ENCODE measurements at places on chromosomes 12 and 14. TPM values are rescaled to one million over a fixed set of nuclear protein-coding genes. Genes with fewer than 3 reads are reported as not detected.

DNA sequence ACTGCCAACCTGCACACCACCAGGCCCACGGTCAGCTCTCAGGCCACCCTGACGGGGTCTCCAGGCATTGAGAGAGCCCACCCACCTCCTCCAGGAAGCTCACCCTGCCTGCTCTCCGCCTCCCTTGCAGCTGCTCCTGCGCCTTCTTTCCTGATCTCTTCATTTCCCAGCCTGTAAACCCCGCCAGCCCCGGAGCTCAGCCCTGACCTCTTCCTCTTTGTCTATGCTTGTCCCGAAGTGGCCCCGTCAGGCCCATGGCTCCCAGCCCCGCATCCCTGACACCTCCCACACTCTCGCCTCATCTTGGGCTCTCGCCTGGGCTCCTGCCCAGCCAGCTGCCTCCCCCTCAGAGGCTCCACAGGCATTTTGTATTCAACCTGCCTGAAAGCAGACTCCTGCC, 139.3 kb downstream of the CALM1 start:
- peak; percentile 51 for DNase-seq

- DNase-seq = no peak
Measured at GRCh38 chr12:106238146-106238545, 9.7 kb downstream of the CKAP4 start.

DNA sequence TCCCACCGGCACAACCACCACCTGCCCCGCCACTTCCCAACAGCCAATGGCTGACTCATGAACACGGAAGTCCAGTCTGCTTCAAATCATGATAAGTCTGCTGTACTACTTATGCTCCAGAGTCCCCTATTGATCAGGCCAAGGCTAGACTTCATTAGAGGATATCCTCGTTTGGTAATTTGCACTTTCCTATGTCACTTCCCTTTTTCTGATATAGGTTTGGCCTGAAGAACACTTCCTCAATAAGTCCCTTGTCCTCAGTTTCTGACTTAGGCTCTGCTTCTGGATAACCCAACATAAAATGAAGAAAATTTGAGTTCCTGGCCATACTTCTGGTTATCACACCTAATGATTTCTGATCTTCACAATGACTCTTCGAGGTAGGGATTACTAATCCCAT, 45.3 kb downstream of the IFNG-AS1 start:
- no peak for DNase-seq

DNA sequence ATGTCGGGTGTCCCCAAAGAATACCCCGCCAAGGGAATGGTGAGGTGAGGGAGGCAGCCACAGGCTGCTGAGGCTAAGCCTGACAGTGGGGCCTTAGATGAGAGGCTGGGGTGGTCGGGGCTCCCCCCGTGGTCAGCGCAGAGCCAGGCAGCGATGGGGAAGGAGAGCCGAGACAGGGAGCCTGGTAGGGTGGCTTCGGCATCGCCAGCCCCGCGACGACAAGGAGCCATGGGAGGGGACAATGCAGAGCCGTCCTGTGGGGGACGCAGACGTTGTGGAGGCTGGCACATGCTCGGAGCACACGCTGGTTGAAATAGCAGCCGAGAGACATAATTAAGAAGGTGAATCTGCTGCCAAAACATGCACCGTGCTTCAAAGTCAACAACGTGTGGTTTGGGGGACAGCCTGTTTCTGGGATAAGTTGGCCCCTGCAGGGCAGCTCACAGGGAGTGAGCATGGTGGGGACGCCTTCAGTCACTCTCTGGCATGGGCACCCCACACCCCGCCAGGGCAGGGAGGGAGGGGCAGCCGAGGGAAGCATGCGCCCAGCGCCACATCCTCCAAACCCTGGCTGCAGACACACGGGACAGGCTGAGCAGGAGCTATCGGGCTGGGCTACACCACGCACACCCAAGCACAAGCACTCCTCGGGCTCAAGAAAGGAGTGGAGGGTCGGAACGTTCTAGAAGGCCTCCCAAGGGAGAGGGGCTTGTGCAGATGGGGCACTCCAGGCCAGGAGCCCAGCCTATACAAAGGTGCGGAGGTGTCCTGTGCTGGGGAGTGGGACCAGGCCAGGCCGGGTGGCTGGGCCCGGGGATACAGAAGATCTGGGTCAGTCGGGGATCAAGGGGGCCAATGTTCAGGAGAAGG, 66.6 kb upstream of the C14orf180 start:
- DNase-seq = no peak

DNA sequence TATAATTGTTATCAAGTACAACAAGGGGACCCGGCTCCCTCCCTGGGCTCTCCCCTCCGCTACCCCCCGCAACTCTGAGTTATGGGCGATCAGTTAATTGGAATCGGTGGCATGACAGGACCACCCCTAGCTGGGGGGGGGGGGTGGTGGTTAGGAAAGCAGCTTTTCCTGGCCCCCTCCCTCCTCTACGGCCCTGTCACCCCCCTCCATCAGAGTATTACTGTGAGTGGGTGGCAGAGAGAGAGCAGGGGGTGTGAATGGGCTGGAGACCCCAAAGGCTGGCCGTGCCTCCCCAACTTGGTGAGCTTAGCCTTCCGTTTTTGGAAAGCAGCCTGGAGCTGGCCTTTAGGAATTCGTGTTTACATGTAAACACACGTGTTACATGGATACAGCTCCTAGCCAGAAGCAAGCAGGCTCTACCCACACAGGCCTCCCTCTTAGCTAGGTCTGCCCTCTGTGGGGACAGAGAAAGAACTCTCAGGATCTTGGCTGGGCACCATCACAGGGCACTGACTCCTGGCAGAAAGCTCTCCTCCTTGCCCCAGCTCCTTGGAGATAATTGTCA, 1.1 kb upstream of the HOXC4 start:
- no peak for DNase-seq

DNA sequence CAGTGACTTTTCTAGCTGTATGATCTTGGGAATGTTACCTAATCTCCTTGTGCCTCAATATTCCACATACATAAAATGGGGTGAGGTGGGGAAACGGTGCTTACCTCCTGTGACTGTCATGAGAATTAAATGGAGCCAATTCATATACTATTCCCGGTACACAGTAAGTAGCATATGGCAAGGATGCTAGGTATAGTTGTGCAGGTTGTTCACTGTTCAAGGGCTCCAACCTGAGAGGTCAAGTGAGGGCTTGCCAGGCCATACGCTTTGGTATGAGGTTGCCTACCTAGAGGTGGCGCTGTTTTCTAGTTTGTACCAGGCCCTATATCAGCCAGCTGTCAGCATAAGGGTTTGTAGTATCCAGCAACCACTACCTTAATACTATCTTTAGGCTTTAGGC, 3.6 kb upstream of the BATF start:
- no peak for DNase-seq

DNA sequence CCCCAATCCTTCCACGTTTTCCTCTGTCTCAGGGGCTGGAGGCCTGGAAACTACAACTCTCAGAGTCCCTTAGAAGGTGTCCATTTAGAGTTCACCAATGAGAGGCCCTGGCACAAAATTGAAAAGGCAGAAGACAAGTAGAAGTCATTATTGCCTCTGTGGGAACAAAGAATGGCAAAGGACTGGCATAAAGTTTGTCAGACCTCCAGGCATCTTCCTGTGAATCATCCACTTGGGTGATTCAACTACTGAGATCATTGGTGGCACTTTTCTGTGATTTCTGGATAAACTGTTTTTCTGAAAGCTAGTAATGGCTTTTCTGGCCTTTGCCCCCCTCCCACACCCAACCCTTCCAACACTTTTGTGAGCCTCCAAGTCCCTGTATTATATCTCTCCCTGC, 42.6 kb upstream of the C12orf42 start:
- no peak for DNase-seq

GRCh38 chr14:49615776-49616175, 4.7 kb downstream of the RPL36AL start:
- DNase-seq = no peak

GRCh38 chr12:53459097-53459496, 7.2 kb downstream of the PCBP2 start:
- DNase-seq = no peak

GRCh38 chr14:99034711-99035171, 237.3 kb downstream of the BCL11B start:
- no peak for DNase-seq

DNA sequence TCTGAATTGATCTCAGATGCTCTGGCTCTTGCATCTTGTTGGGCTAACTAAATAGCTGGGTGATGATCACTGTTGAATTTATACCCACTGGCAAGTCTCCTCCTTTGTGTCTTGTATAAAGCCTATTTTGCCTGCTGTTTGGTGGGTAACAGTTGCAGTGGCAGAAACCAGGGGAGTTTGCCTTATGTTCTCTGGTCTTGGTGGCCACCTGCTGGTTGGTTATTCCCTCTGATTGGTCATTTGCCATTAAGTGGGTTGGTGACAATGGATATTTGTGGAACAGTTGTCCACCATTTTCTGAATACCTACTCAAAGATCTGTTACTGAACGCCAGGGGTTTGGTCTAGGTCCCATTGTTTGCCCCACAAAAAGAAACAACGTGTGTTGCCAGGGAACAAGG, 52.1 kb downstream of the AVPR1A start:
- DNase-seq = no peak

The ASCL1 gene
- not detected for total RNA-seq

The SERPINA9 gene
- total RNA-seq = not detected

The SLC6A15 gene
- total RNA-seq = not detected

The CLEC2A gene
- not detected for total RNA-seq

Measured in uterus (tissue), 4 donors.